ENCODE measurements at places on chromosomes 6 and 20.

- DNase-seq = no peak
These were observed 596.7 kb downstream of the EPM2A start for GRCh38 chr6:145138469-145139139.

- DNase-seq = no peak
These were observed 104.0 kb upstream of the EPHA7 start for GRCh38 chr6:93523365-93523764.

DNA sequence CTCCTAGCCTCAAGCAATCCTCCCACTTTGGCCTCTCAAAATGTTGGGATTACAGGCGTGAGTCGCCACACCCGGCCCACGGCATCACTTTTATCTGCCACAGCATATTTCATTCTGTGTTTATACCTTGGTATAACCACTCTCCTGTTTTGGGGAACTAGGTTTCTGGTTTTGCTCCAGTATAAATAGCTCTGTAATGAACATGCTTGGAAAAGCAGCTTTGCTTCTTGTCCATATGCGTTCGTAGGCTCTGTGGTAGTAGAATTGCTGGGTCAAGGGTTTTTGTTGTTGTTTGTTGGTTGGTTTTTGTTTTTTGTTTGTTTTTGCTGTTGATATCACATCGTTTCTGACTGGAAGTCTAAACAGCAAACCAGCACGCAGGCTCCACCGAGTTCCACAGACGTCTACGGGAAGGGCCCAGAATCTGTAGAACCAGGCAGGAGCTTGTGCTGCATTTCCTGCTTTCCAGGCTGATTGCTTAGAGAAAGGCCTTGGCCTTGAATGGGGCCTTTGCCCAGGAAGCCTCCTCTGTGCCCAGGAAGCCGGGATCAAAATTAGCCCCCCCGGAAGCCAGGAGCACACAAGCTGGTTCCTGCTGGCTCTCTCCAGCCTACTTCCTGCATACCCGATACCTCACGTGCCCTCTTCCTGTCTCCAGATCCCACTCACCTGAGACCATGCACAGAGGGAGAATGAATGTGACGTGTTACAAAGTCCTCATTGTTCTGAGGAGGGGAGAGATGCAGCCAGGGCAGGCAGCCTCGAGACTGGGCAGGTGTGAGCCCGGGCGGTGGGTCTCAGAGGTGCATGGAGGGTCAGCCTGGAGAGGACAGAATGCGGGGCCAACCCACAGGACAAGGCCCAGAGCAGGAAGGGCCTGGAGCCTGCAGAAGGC lies 34.7 kb downstream of the AAR2 start:
- DNase-seq = no peak

DNA sequence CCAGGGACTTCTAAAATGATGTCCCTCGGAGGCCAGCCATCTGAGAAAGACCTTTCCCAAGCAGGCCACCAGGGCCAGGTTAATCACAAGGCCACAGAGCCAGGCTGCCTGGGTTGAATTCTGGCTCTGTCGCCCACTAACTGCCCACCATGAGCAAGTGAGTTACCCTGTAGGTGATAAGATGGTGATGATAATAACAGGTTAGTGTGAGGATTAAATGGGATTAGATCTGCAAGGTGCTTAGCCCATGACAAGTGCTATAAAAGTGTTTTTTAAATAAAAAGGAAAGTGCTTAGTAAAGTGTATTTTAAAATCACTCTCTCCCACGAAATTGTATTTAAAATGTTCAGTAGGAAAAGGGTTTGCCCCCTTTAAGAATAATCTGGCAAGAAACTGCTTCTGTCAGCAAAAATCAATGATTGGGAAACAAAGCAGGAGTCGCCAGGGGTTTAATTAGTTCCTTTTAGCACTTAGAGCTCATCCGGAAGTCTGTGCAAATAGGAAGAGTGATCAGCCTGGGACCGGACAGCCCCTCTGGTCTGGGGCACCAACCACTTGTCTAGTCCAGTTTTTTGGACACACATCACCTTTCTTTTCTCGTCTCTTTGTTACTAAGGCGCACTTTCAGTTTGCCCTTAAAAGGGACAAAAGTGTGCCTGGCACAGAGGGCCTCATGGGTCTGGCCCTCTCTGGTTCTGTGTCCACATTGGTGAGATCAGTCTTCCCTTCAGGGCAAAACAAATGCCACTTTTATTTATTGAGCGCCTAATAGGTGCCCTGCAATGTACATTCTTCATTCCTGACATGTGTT lies 150.4 kb downstream of the GRM4 start:
- DNase-seq = no peak

GRCh38 chr20:13494019-13494418 lies 144.7 kb downstream of the TASP1 start:
- no peak for DNase-seq

- DNase-seq = no peak
These were observed 313.4 kb downstream of the CDH26 start for GRCh38 chr20:60271597-60271996.

- no peak for DNase-seq
These were observed 480 bp downstream of the ABCF1 start for GRCh38 chr6:30571762-30572082.

GRCh38 chr6:151058021-151058733 lies 181.6 kb upstream of the AKAP12 start:
- DNase-seq = no peak

- no peak for DNase-seq
These were observed 34.1 kb upstream of the LAMA4 start for GRCh38 chr6:112288475-112288874.

DNA sequence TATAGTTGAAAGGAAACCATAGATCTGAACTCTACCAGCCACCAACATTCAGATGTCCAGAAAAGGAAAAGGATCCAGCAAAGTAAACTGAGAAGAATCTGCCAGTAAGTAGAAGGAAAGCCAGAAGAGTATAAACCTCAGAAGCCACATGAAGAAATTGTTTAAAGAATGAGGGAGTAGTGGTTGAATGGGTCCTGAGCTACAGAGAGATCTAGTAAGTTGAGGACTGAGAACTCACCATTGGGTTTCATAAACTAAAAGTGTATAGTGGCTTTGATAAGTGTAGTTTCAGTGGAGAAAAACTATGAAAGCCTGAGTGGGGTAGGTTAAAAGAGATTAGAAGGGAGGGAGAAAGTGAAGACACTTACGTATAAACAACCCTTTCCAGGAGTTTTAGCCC lies 32.0 kb upstream of the SUMO4 start:
- no peak for DNase-seq

DNA sequence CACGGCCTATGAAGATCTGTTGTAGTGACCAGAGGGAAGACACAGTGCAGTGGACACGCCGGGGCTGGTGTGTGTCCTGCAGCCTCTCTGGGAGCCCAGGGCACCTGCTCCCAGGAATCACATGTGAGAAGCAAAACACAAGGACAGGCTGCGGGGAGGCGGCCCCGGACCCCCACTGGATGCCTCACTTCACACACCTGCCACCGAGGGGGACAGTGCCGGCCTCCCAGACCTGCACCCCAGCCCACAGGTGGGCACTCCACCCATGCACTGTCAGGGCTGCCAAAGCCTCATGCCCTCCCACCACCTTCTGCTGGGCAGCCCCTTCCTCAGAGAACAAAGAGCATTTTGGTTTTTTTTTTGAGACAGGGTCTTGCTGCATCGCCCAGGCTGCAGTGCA lies 27.4 kb downstream of the FRMD1 start:
- DNase-seq = no peak

GRCh38 chr6:6728169-6728941 lies 139.8 kb downstream of the LY86 start:
- DNase-seq = no peak

DNA sequence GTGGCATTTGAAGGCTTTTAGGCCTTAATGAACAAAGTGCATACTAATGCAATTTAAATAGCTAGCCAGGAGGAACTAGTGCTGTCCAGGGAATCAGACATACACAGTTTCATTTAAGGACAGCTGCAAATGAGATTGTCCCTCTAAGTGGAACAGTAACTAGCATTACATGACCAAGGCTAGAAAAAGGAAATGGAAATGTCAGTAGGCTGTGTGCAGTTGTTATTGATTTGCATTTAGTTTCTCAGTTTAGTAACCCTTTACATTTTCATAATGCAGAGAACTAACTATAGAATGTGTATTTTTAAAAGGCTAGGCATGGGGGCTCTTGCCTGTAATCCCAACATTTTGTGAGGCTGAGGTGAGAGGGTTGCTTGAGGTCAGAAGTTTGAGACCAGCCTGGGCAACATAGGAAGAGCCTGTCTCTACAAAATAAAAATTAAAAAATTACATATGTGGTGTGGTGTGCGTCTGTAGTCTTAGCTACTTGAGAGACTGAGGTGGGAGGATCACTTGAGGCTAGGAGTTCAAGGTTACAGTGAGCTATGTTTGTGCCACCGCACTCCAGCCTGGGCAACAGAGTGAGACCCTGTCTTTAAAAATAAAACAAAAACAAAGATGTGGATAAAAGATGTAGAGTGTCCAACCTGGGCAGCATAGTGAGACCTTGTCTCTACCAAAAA lies 468.0 kb downstream of the UTRN start:
- no peak for DNase-seq

DNA sequence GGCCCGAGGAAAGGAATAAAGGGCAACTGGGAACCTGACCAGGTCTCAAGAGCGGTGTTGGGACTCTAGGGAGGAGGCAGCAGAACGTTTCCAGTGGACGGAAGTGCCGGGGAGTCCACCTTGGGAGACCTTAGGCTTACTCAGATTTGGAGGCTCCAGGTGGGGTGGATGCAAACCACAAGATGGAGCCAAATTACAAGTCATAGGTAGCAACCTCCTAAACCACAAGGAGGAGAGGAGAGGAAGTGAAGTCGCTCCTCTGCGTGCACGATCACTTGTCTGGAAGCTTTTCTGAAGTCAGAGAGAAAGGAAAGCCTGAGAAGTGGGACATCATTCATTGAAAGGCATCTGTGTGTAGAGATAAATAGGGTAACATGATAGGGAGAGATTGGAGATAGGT lies 9.3 kb downstream of the HLA-DOA start:
- no peak for DNase-seq

- no peak for DNase-seq
These were observed 7.5 kb upstream of the BFSP1 start for GRCh38 chr20:17538517-17539170.

GRCh38 chr6:129893640-129894039 lies 32.5 kb upstream of the TMEM244 start:
- no peak for DNase-seq

DNA sequence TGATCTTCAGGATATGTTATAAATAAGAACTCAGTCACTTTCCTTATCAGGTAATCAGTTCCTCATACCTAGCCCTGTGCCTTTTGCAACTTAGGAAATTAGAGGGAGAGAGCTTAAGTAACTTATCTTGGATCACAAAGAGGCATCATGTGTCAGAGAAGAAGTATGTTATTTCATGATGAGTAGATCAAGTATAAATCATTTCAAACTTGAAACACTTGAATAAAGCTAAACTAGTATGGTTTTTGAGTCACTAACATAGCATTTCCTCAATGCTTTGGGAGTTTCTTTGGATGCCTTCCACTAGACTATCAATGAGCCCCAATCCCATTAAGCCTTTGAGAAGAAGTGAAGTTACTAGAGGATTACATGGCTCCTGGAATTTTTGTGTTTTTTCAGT lies 102.6 kb upstream of the TNFAIP3 start:
- no peak for DNase-seq

GRCh38 chr20:50309280-50309763 lies 118.7 kb downstream of the CEBPB start:
- no peak for DNase-seq

DNA sequence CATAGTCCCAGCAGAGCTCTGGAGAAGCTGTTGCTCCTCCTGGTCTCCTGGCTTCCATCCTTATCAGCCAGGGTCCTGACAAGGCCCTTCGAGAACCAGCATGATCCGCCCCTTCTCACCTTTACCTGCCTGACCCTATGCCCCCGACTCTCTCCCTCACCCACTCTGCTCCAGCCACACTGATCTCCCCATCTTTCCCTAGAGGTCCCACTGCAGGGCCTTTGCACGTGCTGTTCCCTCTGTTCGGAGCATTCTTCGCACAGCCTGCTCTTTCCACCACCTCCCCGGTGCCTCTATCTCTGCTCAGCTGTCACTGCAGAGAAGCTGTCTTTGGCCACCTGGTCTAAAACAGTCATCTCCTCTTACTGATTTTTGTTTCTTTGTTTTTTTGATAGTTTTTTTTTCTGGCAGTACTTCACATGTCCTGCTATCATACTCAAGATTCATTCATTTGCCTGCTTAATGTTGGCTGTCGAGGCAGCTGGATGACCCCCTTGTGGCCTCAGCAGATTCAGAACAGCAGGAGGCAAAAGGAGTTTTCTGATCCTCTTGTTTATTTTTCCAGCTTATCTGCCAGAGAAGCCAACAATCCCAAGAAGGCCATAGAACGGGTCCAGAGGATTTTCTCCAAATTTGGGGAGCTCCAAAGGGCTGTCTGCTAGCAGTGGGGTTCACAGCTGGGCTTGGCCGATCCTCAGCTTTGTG lies 1.6 kb upstream of the PTGIS start:
- DNase-seq = no peak

- DNase-seq = no peak
These were observed 92.8 kb upstream of the BTN3A2 start for GRCh38 chr6:26272171-26272637.

DNA sequence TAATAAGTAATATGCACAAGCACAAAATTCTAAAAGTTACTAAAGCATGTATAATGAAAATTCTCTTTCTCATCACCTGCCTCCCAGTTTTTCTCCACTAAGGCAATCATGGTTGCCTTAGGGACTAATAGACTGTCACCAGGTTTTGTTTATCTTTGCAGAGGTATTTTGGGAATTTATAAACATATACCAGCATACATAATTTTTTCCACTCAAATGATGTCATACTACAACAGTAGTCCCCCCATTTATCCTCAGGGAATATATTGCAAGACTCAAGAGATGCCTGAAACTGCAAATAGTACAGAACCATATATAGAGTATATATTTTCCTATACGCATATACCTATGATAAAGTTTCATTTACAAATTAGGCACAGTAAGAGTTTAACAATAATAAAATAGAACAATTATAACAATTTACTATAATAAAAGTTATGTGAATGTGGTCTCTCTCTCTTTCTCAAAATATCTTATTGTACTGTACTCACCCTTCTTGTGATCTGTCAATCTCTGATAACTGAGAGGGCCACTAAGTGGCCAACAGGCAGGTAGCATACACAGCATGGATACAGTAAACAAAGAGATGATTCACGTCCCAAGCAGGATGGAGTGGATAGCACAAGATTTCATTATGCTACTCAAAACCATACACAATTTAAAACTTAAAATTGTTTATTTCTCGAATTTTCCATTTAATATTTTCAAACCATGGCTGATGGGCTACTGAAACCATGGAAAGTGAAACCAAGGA lies 19.7 kb downstream of the RBL1 start:
- DNase-seq = no peak

DNA sequence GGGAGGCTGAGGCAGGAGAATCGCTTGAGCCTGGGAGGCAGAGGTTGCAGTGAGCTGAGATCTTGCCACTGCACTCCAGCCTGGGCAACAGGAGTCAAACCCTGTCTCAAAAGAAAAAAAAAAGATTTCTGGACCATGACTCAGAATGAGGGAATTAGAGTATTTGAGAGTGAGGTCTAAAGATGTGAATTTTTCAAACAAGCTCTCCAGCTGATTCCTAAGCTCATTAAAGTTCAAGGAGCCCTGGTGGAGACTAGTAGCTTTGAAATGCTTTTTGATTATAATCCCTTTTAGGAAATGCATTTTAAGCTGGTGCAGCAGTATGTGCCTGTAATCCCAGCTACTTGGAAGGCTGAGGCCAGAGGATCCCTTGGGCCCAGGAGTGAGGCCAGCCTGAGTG lies 21.8 kb upstream of the SRF start:
- DNase-seq = no peak
